ENCODE measurements at places on chromosomes 13 and 19.
A peak's percentile ranks its signal among the peaks of the same experiment; 100 is the strongest.

- peak; percentile 56 for DNase-seq
These were observed 502 bp downstream of the NECTIN2 start for GRCh38 chr19:44846455-44847143.

GRCh38 chr13:98886587-98887230, 91.2 kb downstream of the DOCK9 start:
- no peak for DNase-seq

- no peak for DNase-seq
These were observed 28.8 kb downstream of the CERS1 start for GRCh38 chr19:18867199-18867598.

DNA sequence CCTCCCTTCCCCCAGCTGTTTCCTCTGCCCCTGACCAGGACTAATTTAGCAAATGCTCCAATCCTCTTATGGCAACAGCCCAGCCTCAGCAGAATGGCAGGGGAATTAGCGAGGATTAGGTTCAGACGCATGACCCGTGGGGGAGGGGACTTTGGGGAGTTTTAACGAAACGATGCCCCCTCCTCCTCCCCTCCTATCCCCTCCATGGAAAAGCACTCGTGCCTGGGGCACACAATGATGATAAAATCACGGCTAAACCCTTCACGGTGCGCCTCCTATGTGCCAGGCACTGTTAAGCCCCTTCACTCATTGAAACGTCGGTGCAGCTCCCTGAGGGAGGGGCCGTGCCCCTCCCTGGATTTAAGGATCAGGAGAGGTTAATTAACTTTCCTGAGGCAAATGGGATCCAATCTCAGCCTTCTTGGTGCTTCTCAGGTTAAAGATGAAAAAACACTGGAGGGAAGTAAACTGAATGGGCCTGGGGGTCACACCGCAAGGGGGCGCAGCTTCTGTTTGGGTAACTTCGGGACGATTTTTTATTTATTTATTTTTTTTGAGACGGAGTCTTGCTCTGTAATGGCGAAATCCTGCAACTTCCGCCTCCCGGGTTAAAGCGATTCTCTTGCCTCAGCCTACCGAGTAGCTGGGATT, 10.1 kb upstream of the TPRX2 start:
- no peak for DNase-seq

- no peak for DNase-seq
These were observed 95.0 kb downstream of the ARHGEF7 start for GRCh38 chr13:111210091-111210490.

DNA sequence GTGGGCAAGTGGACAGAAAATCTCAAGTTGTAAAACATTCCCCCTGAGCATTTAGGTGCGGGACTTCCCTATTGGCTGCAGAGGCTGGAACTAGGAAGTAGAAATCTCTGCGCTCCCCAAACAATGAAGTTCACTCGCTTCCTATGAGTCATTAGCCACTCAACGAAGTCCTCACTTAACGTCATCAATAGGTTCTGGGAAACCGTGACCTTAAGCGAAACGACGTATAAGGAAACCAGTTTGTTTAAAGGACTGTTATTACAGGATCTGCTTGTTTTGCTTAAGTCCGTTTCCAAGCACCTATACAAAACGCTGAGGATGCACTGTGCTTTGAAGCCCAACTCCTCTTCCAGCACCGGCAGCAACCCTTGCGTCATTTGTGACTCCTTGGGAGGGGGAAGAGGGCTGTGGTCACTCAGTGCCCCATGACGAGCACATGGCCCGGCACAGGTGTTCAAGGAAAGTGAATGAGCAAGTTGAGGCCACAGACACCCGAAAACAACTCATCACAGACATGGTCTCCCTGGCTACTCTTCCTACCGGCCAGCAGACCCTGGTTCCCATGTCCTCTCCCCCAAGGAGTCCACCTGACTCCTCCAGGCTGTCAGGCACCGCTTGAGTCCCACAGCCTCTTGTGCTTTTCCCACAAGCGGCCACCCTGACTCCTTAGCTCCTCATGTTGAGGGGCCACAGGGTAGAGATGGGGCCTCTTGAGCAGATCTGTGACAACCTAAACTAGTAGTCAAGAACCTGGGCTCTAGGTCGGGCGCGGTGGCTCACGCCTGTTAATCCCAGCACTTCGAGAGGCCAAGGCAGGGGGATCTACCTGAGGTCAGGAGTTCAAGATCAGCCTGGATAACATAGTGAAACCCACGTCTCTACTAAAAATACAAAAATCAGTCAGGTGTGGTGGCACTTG, 4.8 kb downstream of the RPS16 start:
- peak; percentile 57 for DNase-seq

DNA sequence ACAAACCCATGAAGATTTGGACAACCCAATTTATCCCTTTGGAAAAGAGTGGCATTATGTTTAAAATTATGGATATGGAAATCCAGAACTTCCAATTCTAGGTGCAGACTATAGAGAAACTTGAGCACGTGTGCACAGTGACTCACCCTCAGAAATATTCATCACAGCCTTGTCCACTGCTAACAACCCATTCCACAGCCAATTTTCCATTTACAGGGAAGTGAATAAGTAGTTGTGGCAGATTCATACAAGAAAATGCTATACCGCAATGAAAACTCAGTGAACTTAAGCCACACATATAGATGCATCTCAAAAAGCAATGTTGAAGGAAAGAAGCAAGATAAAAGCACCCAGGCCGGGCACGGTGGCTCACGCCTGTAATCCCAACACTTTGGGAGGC, 133.3 kb downstream of the USP12 start:
- DNase-seq = no peak

DNA sequence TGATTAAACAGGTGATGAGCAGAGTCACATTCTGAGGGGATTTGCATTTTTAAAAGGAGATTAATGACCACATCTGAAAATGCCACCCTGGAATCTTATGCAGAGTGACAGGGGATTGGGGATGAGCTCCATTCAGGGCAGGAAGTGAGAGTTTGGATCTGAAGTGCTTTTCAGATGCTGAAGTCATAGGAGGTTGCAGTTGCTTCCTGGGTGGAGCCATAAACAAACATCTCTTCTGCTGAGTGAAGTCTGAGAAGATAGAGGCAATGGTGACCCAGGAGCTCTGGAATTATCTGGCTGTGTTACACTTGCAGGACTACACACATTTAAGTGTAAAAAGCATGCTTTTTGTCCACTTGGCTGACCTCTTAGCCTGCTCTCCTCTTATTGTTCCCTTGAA, 51.4 kb upstream of the PSG8 start:
- no peak for DNase-seq

- no peak for DNase-seq
These were observed 968 bp downstream of the RAVER1 start for GRCh38 chr19:10332158-10332964.

GRCh38 chr13:91399189-91400062, 1.0 kb downstream of the GPC5 start:
- peak; percentile 19 for DNase-seq

DNA sequence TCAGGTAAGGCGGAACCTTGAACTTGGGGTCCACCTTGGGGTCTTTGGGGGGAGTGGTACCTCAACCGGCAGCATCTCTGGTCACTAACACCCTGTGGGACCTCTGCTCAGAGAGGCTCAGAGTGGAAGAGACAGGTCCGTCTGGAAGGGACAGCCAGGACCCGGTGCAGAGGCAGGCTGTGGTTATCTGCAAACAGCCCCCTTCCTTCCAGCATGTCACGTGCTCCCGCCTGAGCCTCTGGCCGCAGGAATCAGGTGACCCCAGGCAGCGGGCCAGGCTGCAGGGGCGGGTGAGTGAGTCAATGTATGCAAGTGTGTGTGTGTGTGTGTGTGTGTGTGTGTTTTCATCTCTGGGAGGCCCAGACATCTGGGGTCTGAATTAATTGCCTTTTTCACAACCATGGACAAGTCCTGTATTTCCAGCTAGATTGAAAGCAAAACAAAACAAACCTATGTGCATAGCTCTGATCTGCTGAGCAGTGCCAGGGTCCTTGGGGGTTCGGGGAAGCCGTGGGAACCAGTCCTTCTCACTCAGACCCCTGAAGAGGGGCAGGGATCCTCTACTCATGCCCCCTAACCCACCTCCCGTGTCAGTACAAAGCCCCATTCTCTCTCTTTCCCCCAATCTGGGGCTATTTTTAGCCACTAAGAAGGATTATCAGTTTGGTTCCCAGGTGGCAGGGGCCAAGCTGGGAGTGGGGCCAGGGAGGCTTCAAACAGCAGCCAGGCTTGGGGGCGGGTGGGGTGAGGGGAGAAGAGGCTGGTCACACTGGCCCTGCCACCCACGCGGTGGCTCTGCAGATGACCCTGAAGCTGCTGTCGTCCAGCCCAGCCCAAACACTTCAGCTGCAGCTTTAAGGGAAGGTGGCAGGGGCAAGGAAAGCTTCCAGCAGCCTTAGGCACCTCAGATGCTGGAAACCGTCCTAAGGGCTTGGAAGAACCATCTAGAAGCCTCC, 31.4 kb downstream of the CERS4 start:
- peak; percentile 90 for DNase-seq

- DNase-seq = no peak
These were observed 172.3 kb upstream of the KLF12 start for GRCh38 chr13:74306496-74306895.

- peak; percentile 79 for DNase-seq
These were observed 68.6 kb downstream of the RASA3 start for GRCh38 chr13:114063545-114064449.

GRCh38 chr19:4578552-4579248, 19.2 kb upstream of the SEMA6B start:
- DNase-seq = no peak

DNA sequence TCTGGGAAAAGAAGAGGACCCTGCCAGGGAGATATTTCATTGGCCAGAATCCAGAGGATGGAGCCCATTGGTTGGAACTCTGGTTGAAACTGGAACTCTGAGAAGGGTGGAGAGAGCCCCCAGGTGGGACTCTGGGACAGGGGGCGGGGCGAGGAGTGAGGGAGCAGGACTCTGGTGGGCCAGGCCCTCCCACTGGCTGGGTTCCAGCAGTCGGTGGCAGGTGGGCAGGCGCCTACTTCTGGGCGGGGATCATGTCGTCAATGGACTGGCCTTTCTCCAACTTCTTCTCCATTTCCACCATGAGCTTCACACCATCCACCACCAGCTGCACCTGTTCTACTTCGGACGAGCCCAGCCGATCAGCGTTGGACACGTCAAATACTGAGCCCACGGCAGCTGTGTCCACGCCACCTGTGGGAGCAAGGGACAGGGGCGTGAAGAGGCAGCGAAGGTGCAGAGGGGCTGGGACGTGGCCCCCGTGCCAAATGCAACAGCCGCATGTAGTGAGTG, 16.1 kb downstream of the CKM start:
- no peak for DNase-seq

DNA sequence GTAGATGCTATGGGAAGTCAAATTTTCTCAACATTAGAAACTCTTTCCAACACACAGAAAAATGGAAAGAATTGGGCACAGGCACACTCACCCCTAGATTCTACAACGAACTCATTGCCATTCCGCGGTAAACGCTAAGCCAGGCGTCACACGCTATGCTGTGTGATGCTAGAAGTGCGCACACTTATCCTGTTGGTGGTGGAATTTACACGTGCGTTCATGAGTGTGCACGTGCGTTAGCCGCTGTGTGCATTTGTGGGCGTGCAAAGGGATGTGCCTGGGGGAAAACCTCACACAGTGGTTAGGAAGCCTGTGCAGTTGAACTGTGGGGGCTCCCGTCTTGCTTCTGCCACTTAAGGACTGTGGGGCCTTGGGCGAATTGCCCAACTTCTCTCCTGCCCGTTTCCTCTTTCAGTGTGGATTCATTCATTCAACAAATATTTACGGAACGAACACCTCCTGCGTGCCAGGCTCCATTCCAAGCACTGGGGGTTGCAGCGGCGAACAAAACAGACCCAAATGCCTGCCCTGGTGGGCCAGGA, 7.7 kb downstream of the NFILZ start:
- no peak for DNase-seq

GRCh38 chr13:98912846-98913245, 65.0 kb downstream of the DOCK9 start:
- no peak for DNase-seq

- DNase-seq = no peak
These were observed 115.4 kb downstream of the ABCC4 start for GRCh38 chr13:95185851-95186250.

GRCh38 chr13:51626749-51627148, 42.5 kb downstream of the WDFY2 start:
- no peak for DNase-seq

Data from left cardiac atrium (tissue), 4 donors.